ENCODE measurements at places on chromosomes 2 and 18. TPM values are rescaled to one million over a fixed set of nuclear protein-coding genes. Genes with fewer than 3 reads are reported as not detected.

The MSGN1 gene
- total RNA-seq, result not detected

The MORN2 gene
- total RNA-seq, result 8.1 TPM

The DNAJC27 gene
- 2.1 TPM for total RNA-seq

The CD8B2 gene
- total RNA-seq, result not detected

The TTR gene
- total RNA-seq, result not detected

The DPP10 gene
- not detected for total RNA-seq

The NEU2 gene
- total RNA-seq, result not detected
